ENCODE measurements at places on chromosomes 4 and X.

GRCh38 chrX:39398963-39399261 lies 597.7 kb downstream of the MID1IP1 start:
- no peak for DNase-seq

DNA sequence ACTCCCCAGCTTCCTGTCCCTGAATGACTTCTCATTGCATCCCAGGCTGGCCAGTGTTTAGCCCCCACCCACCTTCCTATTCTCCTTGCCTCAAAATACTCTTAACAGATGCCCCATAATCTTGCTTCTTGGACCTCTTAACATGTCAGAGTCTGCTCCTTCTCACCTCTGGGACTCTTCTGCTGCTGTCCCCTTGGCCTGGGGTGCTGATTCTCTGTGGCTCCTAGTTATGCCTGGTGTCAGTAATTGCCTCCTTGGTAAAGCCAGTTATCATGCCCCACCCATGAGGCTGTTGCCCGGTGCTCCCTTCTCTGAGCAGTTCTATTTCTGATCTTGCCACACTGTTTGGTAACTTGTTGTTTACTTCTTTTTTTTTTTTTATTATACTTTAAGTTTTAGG lies 256.8 kb downstream of the STIM2 start:
- DNase-seq = no peak

- DNase-seq = no peak
Observed at GRCh38 chr4:185879666-185880312, 67.8 kb upstream of the SORBS2 start.

- DNase-seq = no peak
Observed at GRCh38 chr4:138217567-138217966, 24.6 kb downstream of the SLC7A11 start.

DNA sequence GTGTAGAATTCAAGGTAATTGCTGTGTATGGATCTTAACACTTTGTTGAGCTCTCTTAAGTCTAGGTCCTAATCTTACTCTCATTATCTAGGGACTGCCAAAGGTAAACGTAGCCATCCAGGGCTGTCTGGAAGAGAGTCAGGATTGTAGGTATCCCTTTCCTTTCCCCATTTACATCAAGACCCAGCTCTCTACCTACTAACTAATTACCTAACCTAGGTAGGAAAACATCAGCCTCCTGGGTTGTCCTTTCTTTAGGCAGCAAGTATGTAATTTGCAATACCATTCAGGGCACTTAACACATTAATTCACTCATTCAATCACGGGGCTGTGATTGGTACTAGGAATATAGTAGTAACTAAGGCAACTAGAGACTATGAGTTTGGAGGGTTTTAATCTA lies 15.2 kb upstream of the CPEB2 start:
- DNase-seq = no peak

DNA sequence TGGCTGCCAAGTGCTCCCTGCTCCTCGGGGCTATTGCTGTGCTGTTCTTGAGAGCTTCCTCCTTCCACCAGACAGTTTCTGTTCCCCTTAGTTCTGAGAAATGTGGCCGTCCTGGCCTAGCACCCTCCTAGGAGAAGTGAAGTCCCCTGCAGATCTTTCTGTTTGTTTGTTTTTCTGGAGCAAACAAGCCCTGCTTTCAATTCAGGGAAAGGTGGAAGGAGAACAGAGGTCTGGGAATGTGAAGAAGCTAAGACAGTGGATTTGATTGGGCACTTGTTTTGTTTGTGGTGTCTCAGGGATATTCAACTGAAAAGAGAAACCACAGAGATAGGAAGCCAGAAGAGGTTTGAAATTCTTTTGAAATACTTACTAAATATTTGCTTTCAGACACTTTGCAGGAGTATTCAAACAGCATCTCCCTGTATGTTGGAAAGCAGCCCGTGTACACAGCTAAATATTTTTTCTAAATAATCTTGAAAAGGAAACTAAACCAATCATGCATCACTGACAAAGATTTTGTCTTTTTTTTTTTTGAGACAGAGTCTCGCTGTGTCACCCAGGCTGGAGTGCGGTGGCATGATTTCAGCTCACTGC lies 36.5 kb upstream of the PPM1K start:
- no peak for DNase-seq

DNA sequence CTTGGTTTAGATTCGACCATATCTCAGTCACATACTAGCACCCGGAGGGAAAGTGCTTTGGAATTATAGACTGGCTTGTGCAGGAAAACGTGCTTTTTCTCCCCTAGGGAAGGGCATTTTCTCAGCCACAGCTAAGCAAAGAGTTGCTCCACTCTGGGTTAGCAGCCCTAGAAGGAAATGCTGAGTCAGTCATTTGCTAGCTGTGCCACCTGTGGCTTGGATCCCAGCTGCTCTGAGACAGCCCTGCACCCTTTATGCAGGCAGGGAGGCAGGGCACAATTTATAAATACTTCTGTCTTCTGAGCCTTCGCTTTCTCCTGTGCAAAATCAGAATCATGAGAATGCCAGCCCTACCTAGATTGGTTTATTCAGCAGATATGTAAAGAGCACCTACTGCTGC lies 1.3 kb upstream of the USP51 start:
- no peak for DNase-seq

DNA sequence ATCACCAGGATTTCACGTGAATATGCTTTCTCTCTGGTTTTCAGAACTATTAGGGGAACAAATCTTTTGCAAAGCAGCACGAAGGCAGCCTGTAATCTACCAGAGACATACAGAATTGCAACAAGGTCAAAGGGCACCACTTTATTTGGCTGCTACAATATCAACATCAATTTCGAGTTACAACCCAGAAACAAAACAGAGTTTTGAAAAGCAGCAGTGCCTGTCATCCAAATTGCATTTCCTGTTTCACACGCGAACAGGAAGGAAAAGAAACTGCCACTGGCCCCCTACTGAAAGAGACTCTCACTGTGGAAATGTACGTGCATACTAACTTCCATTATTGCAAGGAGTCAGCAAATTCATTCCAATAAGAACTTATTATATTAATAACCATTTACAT lies 17.1 kb upstream of the C1QTNF7 start:
- DNase-seq = no peak

DNA sequence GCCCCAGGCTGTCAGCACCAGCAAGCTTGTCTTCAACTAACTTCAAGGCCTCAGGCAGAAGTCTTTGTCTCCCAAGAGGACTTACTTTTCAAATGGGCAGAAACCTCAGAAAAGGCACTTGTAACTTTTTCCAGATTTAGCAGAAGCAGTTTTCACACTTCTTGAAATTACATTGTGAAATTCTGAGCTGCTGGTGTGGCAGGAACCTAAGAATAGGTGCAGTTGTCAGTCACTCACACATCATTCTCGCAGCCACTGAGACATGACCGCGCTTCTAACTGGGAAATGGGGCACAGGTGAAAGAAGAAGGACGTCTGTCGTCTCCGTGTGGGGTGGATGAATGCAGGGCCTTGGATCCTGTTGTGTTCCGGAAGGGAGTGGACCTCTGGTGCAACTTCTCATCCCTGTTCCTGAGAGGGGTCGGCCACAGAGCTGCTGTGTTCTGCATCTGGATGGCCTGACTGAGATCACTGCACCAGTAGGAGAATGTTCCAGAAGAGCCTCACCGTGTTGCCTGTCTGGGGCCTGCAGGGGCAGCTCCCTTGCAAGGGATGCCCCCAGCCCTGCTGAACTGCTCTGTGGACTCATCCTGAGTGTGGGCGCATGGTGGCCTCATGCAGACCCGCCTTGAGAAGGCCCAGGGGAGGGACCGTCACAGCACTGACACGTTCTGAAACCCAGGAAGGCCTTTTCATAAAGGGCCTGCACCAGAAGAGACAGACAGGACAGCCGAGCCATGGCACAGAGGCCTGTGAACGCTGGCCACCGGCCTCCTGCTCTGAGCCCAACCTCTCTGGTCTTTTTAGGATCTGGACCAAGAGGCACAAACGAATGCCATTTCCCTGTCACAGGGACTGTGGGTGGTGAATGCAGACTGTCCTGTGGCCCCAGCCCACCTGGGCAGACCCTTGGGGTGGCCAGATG lies 18.7 kb downstream of the NAT8L start:
- no peak for DNase-seq

GRCh38 chr4:119087121-119087520 lies 48.5 kb upstream of the MYOZ2 start:
- no peak for DNase-seq

DNA sequence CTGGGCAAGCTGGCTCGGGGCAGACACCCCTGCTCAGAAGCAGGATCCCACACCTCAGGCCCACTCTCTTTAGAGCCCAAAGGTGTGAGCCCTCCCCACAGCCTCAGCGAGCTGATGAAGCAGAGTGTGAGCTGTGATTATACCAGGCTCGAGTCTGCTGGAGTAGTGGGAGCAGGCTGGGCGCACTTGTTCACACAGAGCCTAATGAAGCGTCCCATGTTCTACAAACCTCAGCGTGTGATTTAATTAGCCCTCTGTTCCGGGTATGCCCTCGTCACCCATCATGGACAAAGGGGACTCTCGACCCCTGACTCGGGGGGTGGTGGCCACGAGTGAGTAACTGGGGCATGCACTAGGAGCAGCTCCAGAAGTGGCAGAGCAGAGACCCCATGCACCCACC lies 62.3 kb downstream of the PPP2R2C start:
- DNase-seq = no peak

- DNase-seq = no peak
Observed at GRCh38 chr4:121842862-121843261, 19.2 kb upstream of the CCNA2 start.

DNA sequence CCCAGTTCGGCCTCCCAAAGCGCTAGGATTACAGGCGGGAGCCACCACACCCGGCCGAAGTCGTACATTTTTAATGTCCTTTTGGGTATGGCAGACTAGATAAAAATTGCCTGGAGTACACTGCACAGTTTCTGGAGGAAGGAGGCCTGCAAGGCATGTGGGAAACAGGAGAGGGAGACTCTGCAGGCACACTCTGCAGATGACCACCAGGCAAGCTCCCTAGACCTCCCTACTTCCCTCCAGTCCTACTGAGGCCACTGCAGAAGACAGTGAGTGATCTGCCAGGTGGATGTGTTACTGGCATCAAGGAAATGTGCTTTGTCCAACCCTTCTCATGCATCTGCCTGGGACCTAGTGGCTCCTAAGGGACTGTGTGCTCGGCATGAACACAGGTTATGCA lies 11.4 kb downstream of the PDLIM3 start:
- DNase-seq = no peak

GRCh38 chr4:169249214-169249973 lies 21.4 kb downstream of the SH3RF1 start:
- DNase-seq = peak; percentile 87

- DNase-seq = no peak
Observed at GRCh38 chrX:50111742-50112141, 89.1 kb downstream of the AKAP4 start.

DNA sequence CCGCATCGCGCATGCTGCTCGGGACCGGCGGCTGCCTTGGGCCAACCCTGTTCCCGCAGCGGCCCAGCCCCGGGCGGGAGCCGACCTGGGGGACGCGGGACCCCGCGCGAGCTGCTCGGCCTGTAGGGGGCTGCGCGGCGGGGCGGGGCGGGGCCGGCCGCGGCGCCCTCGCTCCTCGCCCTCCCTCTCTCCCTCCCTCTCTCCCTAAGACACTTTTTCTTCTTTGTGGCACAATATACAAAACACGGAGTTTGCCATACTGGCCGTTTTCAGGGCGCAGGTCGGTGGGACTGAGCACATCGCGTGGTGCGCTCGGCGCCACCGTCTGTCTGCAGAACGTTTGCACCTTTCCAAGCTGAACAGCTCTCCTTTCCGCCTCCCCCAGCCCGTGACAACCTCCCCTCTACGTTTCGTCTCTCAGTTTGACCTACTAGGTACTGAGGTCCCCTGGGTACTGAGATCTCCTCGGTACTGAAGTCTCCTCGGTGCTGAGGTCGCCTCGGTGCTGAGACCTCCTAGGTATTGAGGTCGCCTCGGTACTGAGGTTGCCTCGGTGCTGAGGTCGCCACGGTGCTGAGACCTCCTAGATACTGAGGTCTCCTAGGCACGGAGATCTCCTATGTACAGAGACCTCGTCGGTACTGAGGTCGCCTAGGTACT lies 261.1 kb upstream of the PLCXD1 start:
- DNase-seq = no peak

GRCh38 chr4:10809905-10810304 lies 125.3 kb upstream of the CLNK start:
- no peak for DNase-seq

DNA sequence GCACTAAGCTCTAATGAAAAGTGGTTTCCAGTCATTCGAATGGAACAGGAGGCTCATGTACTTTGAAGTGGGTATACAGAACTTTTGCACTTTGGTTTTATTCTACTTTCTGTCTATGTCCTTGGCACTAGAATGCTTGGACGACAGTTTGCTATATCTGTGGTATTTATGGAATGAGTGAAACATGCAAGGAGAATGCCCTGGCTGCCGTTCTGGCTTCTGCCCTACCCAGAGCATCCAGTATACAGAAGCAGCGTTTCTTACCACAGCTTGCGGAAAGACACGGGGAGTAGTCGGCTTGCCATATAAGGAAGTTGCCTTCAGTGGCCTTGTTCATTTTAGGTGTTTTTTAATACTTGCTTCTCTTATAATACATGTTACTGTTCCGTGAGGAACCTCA lies 98.0 kb downstream of the TBL1X start:
- peak; percentile 89 for DNase-seq
